ENCODE measurements at places on chromosomes 7 and 10.

DNA sequence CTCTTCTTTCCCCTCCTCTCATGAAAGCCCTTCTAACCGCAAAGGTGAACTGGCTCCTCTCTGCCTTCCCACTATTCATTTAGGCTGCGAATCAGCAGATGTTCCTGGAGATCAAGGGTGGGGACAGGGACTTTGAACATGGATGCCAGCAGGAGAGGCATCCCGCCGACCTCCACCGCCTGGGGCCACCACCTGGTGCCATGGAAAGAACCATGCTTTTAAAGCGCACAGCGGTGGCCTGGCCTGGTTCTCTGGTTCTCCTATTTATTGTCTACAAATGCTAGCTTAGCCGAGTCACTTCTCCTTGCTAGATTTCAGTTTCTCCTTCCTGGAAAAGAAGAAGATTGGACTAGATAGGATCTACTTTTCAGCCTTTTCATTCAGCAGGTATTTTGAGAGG, 43.2 kb upstream of the KCNMA1 start:
- no peak for DNase-seq

- no peak for DNase-seq
Measured at GRCh38 chr7:101465576-101466196, 103.0 kb downstream of the COL26A1 start.

DNA sequence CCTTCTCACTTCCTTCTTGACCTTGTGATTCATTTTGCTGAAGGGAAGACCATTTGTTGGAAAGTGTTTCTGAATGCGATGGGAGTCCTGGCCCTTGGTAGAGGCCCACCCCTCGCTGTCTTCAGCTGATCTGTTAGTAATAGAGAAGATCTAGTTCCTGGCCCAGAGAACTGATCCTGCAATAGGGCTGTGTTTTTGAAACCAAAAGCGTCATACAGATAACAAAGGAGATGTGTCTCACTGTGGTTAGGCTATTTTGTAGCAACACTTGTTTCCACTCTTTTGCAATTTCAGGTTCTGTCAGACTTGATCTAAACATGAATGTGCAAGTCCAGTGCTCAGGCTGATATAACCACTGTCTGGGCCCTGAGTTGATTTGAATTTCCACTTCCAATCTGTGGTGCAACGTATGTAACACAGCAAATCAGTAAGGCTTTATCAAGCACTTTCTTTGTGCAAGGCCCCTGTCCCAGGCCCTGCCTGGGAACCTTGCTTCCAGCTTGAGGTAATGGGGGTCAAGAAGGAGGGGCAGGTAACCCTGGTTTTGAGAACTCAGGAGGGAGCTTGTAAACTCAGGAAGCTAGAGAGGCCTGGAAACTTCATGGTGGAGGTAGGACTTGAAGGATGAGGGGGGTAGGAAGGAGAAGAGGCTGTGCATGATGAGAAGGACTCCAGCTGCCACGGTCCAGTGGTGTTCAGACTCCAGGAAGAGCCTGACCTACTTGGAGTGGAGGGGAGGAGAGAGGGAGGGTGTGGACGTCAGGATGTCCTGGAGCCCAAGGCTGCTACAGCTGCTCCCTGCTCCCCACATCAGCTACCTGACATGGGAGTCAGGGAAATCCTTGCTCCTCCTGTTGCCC, 42.2 kb upstream of the SRGN start:
- peak; percentile 63 for DNase-seq

- no peak for DNase-seq
Measured at GRCh38 chr10:52319926-52320325, 5.8 kb downstream of the DKK1 start.
